ENCODE measurements at places on chromosomes 2 and 18.

DNA sequence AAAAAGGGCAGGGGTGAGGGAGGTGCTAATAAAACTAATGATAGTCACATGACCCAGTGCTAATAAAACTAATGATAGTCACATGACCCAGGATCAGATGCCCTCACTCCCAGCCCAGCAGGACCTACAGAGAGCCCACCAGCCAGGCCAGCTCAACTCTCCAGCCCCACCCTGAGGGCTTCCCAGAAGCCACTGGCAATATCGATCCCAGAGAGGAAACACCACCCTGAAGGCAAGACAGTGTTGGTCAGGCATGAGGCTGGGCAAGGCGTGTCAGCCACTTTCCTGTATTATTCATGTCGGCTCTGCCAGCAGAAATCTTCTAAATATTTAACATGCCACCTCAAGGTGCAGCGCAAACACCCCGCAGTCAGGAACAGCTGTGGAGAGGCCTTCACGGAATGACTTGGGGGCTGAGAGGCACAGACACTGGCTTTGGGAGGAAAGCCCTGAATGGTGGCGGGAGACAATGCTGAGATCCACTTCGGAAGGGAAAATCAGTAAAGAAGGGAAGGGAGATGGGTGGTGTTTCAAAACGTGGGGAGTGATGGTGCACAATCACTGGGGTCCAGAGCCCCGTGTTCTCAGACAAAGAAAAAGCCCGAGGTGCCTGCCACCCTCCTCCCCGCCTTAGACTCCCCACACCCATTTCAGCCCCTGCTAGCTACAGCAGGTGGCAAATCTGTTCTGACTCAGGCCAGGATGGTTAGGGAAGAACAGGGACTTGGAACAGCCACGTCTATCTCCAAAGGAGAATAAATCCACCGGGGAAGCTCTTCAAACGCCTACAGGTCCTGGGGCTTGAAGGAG is 1.4 kb downstream of the REEP1 start:
- DNase-seq: no peak

DNA sequence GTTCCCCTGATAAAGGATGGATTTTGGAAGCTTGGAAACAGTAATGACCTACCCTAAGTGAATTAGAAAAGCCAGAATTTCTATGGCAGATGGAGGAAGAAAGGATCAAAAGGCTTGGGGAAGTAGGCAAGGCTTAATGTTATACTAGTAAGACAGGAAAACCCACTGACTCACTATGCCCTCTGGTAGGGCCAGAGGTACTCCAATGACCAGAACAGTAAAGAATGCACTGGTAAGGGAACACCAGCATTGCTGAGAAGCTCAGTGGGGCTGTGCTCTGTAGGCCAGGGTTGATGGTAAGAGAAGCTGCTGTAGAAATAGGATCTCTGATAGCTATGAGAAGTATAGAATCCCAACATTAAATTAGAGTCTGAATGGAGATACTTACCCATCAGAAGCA is 126.4 kb downstream of the GFPT1 start:
- DNase-seq: no peak

- no peak for DNase-seq
Measured at GRCh38 chr18:24986666-24987302, 365.2 kb downstream of the ZNF521 start.

- DNase-seq: no peak
Measured at GRCh38 chr18:42412896-42413295, 457.9 kb downstream of the PIK3C3 start.

- no peak for DNase-seq
Measured at GRCh38 chr2:46041434-46041833, 255.8 kb upstream of the EPAS1 start.

GRCh38 chr2:20147351-20147750 is 77.6 kb downstream of the SDC1 start:
- DNase-seq: no peak
